ENCODE measurements at places on chromosomes 5 and 9. TPM values are rescaled to one million over a fixed set of nuclear protein-coding genes. Genes with fewer than 3 reads are reported as not detected.

SEMA6A gene
- total RNA-seq: 0.20 TPM

VAV2 gene
- 11.8 TPM for total RNA-seq

CCDC180 gene
- total RNA-seq: 1.8 TPM

GFI1B gene
- total RNA-seq: not detected

HINT1 gene
- total RNA-seq: 120 TPM

SLC28A3 gene
- total RNA-seq: under 0.01 TPM

WDR38 gene
- not detected for total RNA-seq

FOXD4L3 gene
- under 0.01 TPM for total RNA-seq

Measured in subcutaneous preadipocyte (primary cell).